ENCODE measurements at places on chromosomes 11 and 22.

DNA sequence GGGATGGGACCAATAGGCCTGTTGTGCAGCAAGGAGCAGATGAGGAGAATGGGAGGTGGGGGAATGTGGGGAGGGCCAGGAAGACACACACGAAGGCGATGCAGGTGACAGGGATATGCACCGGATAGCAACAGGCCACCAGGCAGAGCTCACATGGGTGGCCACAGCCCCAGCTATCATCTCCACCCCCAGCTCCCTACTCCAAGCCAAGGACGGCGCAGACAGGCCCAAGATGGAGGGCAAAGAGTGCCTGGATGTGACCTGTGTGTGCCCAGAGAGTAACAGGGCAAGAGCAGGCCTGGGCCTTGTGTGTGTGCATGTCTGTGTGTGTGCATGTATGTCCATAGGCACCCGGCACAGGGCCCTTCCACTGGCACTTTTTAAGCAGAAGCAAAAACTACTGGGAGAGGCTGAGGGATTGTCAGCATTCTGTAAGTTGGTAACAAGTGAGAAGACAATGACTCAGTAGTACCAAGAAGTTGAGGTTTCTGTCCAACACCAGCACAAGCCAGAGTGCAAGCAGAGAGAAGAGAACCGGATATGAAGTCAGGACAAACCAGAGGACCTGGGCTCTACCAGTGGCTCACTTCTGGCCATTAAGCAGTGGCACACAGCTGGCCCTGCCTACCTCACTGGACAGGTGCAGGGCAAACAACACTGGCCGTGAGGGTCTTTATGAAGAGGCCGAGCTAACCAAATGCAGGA, 36.4 kb downstream of the NRXN2 start:
- no peak for DNase-seq

- DNase-seq, result no peak
Measured at GRCh38 chr11:30758946-30759504, 172.9 kb upstream of the MPPED2 start.

GRCh38 chr11:82194521-82194920, 539.1 kb downstream of the FAM181B start:
- DNase-seq, result no peak

- DNase-seq, result no peak
Measured at GRCh38 chr22:21962655-21962949, 10.0 kb upstream of the PPM1F start.

- no peak for DNase-seq
Measured at GRCh38 chr11:102846292-102846691, 2.9 kb upstream of the MMP3 start.

GRCh38 chr11:130773244-130773820, 142.9 kb downstream of the SNX19 start:
- no peak for DNase-seq

Data from nephron progenitor cell (in vitro differentiated cells).